ENCODE measurements at places on chromosomes 6 and 20.

DNA sequence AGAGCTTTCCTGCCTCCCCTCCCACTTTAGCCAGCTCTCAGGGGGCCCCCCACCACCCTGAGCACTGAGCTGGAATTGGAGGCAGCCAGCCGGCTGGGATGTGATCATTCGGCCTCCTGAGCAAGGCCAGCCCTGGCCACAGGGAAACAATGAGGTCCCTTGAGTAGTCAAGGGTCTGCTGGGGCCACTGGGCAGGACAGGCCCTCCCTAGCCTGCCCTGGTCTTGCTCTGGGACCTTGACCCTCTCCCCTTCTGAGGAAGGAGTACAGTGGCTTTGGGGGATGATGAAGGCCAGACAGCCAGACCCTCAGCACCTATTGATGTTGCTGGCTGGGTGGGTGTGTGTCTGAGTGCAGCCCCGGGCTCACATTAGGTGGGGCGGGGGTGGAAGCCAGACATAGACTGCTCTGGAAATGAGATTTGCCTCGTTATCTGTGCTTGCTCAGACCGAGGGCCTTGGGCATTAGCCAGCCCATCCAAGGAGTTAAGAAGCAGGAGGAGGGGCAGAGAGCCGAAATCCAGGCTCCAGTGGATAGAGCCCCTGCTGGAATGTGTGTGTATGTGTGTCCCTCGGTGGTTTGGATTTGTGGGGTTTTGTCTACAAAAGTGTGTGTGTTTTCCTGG, 21.3 kb downstream of the CD40 start:
- DNase-seq, result no peak

- DNase-seq, result peak; percentile 31
Measured at GRCh38 chr6:6377621-6378020, 57.2 kb upstream of the F13A1 start.

- no peak for DNase-seq
Measured at GRCh38 chr20:2163312-2163711, 61.7 kb downstream of the STK35 start.

GRCh38 chr6:3732345-3733141, 19.0 kb downstream of the PXDC1 start:
- DNase-seq, result peak; percentile 74

DNA sequence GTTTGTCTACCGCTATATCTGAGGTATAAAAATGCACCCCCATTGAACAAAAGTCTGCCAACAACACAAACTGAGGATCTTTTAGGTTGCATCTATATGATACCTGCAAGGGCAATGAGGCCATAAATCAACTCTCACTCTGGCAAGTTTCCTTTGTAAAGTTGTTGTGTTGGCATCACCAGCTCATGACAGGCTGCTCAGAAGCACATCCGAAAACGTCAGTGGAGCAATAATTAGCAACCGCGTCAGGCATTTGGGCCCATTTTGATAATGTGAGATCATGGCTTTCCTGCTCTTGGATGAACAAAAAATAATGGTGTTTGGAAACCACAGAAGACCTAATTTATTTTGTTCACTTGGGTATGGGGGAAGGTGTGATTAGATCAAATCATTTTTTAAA, 12.0 kb upstream of the SLC22A3 start:
- no peak for DNase-seq

DNA sequence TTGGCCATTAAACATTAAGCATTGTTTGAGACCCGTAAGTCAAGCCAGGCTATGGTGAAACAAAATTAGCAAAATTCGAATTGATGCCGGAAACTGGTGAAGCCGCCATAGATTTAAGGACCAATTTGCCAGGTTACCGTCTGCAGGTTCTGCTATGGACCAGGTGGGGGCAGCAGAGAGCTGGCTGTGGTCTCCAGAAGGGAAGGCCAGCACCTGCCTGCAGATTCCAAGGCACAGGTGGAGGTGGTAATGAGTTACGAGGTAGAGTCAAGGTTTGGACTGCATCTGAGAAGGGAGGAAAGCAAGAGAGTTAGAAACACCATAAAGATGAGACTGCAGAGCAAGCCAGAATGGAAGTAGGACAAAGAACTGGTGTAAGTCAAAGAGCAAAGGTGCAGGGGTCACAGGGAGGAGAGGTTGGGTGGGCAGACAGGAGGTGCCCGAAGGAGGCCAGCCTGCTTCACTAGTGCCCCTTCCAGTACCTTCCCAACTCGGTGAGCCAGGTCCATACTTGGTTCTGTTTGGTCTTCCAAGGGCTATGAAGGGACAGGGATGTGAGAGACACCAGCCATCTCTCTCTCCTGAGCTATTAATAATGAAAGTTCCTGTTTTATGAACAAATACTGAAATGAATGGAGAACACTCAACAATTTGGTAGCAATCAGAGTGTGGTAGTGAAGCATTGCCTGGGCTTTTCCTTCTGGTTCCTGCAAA, 131.6 kb upstream of the ESR1 start:
- no peak for DNase-seq

DNA sequence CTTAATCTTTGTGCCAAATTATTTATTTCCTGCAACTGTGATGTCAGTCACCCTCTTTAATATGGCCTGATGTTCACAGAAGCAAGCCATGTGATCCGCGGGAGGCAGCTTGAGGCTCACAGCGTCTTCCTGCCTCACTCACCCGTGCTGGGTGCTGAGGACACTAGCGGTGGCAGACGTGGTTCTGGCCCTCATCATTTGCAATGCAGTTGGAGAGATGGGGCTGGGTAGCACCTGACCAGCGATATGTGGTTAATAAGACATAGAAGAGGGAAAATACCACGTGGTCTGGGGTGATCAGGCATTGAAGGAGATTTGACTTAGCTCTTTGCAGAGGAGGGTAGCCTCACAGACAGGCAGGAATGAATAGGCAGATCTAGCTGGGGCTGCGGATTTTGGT, 264.7 kb downstream of the TMEM242 start:
- DNase-seq, result peak; percentile 13
